Small intestine (tissue), 16 donors: ENCODE measurements at places on chromosomes 1 and 21.
A peak's percentile ranks its signal among the peaks of the same experiment; 100 is the strongest.

DNA sequence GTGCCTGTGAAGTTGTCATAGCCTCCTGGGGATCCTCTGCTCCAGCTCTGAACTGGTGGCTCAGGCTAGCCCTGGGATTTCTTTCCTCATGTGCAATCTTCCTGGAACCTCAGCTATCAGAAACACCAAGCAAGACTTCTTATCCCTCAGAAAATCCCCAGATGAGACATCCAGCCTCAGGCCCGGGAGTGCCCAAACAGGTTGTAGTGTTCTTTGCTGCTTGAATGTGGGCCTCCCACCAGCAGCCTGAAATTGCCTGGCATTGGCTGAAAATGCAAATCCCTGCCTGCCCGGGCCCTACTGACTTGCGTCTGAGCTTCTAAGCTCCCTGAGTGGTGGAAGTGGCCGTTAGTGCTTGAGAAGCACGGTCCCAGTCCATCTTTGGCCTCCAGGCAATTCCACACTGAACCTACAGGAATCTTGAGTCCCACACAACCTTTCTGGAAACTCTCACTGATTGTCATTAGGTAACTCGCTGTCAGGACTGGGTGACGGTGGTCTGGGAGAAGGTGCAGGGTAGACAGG, 146.8 kb downstream of the ZBTB18 start:
- no peak for DNase-seq

DNA sequence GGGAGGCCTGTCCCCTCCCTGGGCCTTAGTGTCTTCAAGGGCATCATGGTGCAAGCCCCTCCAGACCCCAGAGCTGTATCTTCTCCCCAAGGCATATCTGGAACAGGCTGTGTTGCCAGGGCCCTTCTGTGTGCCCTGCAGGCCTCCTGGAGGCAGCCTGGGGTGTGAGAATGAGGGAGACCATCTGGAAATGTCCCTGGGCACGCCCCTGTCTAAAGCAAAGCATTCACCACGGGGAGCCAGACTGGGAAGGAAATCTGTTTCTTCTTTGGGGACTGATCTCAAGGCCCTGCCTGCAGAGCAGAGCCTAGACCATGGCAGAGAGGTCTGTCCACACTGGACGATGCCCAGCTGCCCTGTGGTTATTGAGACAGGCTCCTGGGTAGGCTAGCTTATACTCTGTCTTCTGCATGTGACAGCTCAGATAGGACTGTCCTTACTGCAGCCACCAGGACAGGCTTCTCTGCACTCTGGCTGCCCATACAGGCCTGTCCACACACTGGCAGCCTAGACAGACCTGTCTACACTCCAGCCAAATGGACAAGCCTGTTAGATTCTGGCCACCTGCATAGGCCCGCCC, 24.6 kb downstream of the PODN start:
- no peak for DNase-seq

GRCh38 chr1:34050709-34051485, 114.1 kb downstream of the CSMD2 start:
- no peak for DNase-seq

GRCh38 chr1:155598842-155599331, 11.1 kb upstream of the MSTO1 start:
- DNase-seq: peak; percentile 6

GRCh38 chr1:112881742-112882127, 74.3 kb downstream of the SLC16A1 start:
- peak; percentile 23 for DNase-seq

- peak; percentile 42 for DNase-seq
These were observed 193.0 kb downstream of the CACNA1E start for GRCh38 chr1:181676269-181676668.
